A549 (cell line): ENCODE measurements at places on chromosomes 12 and 14. TPM values are rescaled to one million over a fixed set of nuclear protein-coding genes. Genes with fewer than 3 reads are reported as not detected.

The PPP1R13B gene
- 2.7 to 3.6 TPM (median 2.8 TPM) in 3 replicates for polyA plus RNA-seq

The KRT85 gene
- 2.9 to 4.8 TPM (median 3.7 TPM) in 3 replicates for polyA plus RNA-seq

The NKX2-8 gene
- polyA plus RNA-seq: 0.47 to 0.68 TPM (median 0.62 TPM) in 3 replicates

The CD27 gene
- not detected in 3 replicates for polyA plus RNA-seq

The ANO2 gene
- polyA plus RNA-seq: not detected in 3 replicates

The CELA1 gene
- not detected in 3 replicates for polyA plus RNA-seq

The AQP6 gene
- 0.04 to 0.21 TPM in 2 of 3 replicates, not detected in the other for polyA plus RNA-seq

The C14orf180 gene
- polyA plus RNA-seq: not detected in 3 replicates

The MYO1H gene
- not detected in 3 replicates for polyA plus RNA-seq

The PYGL gene
- polyA plus RNA-seq: 95.9 to 112 TPM (median 112 TPM) in 3 replicates

The PIANP gene
- 0.30 to 0.56 TPM (median 0.45 TPM) in 3 replicates for polyA plus RNA-seq

The FOXN4 gene
- 0.04 to 0.07 TPM (median 0.05 TPM) in 3 replicates for polyA plus RNA-seq

The CDKN3 gene
- polyA plus RNA-seq: 62.7 to 78.5 TPM (median 67.4 TPM) in 3 replicates

The DAAM1 gene
- polyA plus RNA-seq: 5.0 to 7.7 TPM (median 6.8 TPM) in 3 replicates

The DNAH10 gene
- polyA plus RNA-seq: 0.14 to 0.37 TPM (median 0.37 TPM) in 3 replicates

The OAS2 gene
- polyA plus RNA-seq: 0.05 TPM in 1 of 3 replicates, not detected in the others

The SLCO1B1 gene
- 1.5 to 2.0 TPM (median 1.5 TPM) in 3 replicates for polyA plus RNA-seq

The GYS2 gene
- 0.04 TPM in 1 of 3 replicates, not detected in the others for polyA plus RNA-seq

The DCN gene
- not detected in 3 replicates for polyA plus RNA-seq

The CCDC175 gene
- not detected in 3 replicates for polyA plus RNA-seq

The PDE3A gene
- polyA plus RNA-seq: 6.0 to 7.6 TPM (median 7.3 TPM) in 3 replicates

The KRT75 gene
- polyA plus RNA-seq: not detected in 3 replicates

The SYCP3 gene
- 0.12 to 0.27 TPM (median 0.22 TPM) in 3 replicates for polyA plus RNA-seq

The MMP19 gene
- 0.09 to 0.11 TPM (median 0.09 TPM) in 3 replicates for polyA plus RNA-seq

The SLC10A1 gene
- not detected in 3 replicates for polyA plus RNA-seq

The CACNA2D4 gene
- not detected in 3 replicates for polyA plus RNA-seq

The SLCO1C1 gene
- polyA plus RNA-seq: 0.03 to 0.06 TPM in 2 of 3 replicates, not detected in the other

The CCDC177 gene
- not detected in 3 replicates for polyA plus RNA-seq

The P2RX2 gene
- polyA plus RNA-seq: not detected in 3 replicates

The TMEM119 gene
- polyA plus RNA-seq: not detected in 3 replicates

The TMEM117 gene
- 2.0 to 2.4 TPM (median 2.1 TPM) in 3 replicates for polyA plus RNA-seq

The STAB2 gene
- not detected in 3 replicates for polyA plus RNA-seq

The HAL gene
- polyA plus RNA-seq: 0.22 to 0.40 TPM (median 0.33 TPM) in 3 replicates

The IFNG-AS1 gene
- not detected in 3 replicates for polyA plus RNA-seq

The NT5DC3 gene
- polyA plus RNA-seq: 5.6 to 6.7 TPM (median 6.3 TPM) in 3 replicates

The LALBA gene
- polyA plus RNA-seq: not detected in 3 replicates

The ZFHX2 gene
- polyA plus RNA-seq: 0.88 to 1.3 TPM (median 1.1 TPM) in 3 replicates

The TAS2R20 gene
- polyA plus RNA-seq: 0.15 to 0.21 TPM (median 0.15 TPM) in 3 replicates

The SIX1 gene
- 5.4 to 7.2 TPM (median 6.4 TPM) in 3 replicates for polyA plus RNA-seq

The OTX2 gene
- polyA plus RNA-seq: not detected in 3 replicates
